ENCODE measurements at places on chromosomes 4 and X.

- H3K36me3 ChIP-seq = no peaks in the 10 kb centered on the region
- no peaks in the 10 kb centered on the region for H3K27me3 ChIP-seq
- no peak overlapping the region for H3K27ac ChIP-seq
- peaks cover 3% of the 10 kb centered on the region for H3K4me1 ChIP-seq
- DNase-seq = no peak
Measured at GRCh38 chrX:119622356-119623232, 16.4 kb upstream of the NKRF start.

GRCh38 chr4:113467581-113467980, 294.0 kb downstream of the CAMK2D start:
- peaks cover 5% of the 10 kb centered on the region for H3K4me1 ChIP-seq
- no peak for DNase-seq
- peaks cover 23% of the 10 kb centered on the region for H3K36me3 ChIP-seq
- H3K4me3 ChIP-seq = no peak overlapping the region
- no peaks in the 10 kb centered on the region for H3K27me3 ChIP-seq

GRCh38 chrX:136097871-136098805, 49.2 kb upstream of the FHL1 start:
- no peak overlapping the region for H3K27ac ChIP-seq
- no peaks in the 10 kb centered on the region for H3K36me3 ChIP-seq
- H3K4me1 ChIP-seq = no peaks in the 10 kb centered on the region
- no peak overlapping the region for H3K4me3 ChIP-seq
- DNase-seq = no peak

- H3K4me1 ChIP-seq = peaks cover 18% of the 10 kb centered on the region
- DNase-seq = no peak
- no peak overlapping the region for H3K4me3 ChIP-seq
- H3K27ac ChIP-seq = no peak overlapping the region
- no peaks in the 10 kb centered on the region for H3K27me3 ChIP-seq
Measured at GRCh38 chr4:61239250-61239649, 39.1 kb downstream of the ADGRL3 start.

DNA sequence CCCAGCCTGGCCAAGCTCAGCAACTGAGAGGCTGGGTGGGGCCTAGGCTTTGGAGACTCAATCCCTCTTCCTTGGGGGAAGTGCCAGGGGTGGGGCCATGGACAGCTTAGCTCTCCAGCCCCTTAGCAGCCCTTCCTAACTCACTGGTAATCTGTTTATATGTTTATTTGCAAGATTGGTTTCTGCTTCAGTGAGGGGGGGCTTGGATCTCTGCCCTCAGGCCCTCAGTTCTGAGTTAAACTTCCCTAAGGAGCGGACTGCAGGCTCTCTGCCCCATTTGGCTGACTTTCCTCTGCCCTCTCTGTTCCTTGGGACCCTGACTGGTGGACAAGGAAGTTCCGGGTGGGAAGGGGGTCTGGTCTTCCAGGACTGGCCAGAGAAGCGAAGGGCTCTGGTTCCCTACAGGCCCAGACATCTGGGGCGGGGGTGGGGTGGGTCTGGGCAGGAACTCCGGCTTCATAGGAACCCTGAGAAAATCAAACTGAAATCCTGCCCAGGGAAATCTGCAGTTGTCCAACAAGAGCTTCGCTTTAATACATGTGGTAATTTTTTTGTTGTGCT, 51.4 kb downstream of the NALF2 start:
- H3K4me3 ChIP-seq = no peak overlapping the region
- no peaks in the 10 kb centered on the region for H3K27me3 ChIP-seq
- peaks cover 10% of the 10 kb centered on the region for H3K4me1 ChIP-seq
- H3K36me3 ChIP-seq = no peaks in the 10 kb centered on the region
- no peak for DNase-seq
- H3K27ac ChIP-seq = peak overlapping the region; percentile 55

DNA sequence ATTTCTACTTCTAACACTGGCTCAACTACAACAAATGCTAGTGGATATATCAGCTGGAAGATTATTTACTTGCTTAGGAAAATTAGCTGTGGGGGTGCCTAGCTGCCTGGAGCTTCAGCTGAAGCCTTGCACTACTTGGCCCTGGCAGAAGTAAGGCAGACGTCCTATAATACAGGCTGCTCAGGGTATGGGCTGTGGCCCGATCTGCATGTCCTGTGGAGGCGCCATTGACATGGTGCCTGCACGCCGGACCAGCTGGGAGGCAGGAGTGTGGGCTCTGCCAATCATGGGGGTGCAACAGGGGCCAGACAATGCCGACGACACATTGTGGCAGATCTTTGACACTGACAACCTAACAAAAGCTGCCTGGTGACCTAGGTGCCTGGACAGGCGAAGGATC, 31.6 kb upstream of the UCP1 start:
- H3K27ac ChIP-seq = no peak overlapping the region
- H3K4me1 ChIP-seq = no peaks in the 10 kb centered on the region
- H3K36me3 ChIP-seq = no peaks in the 10 kb centered on the region

- H3K4me3 ChIP-seq = no peak overlapping the region
- no peaks in the 10 kb centered on the region for H3K36me3 ChIP-seq
Measured at GRCh38 chr4:77623091-77623490, 17.5 kb downstream of the CXCL13 start.

GRCh38 chr4:161555689-161556660, 607.8 kb downstream of the FSTL5 start:
- H3K36me3 ChIP-seq = no peaks in the 10 kb centered on the region
- H3K27me3 ChIP-seq = no peaks in the 10 kb centered on the region
- no peak overlapping the region for H3K4me3 ChIP-seq
- H3K27ac ChIP-seq = no peak overlapping the region
- DNase-seq = no peak
- peaks cover 7% of the 10 kb centered on the region for H3K4me1 ChIP-seq

- no peak overlapping the region for H3K27ac ChIP-seq
- peaks cover 6% of the 10 kb centered on the region for H3K4me1 ChIP-seq
- no peaks in the 10 kb centered on the region for H3K27me3 ChIP-seq
- no peak overlapping the region for H3K4me3 ChIP-seq
- DNase-seq = no peak
- H3K36me3 ChIP-seq = no peaks in the 10 kb centered on the region
Measured at GRCh38 chrX:19866626-19867410, 20.6 kb downstream of the SH3KBP1 start.

GRCh38 chr4:123256901-123257300, 139.7 kb upstream of the SPRY1 start:
- H3K27ac ChIP-seq = no peak overlapping the region
- no peak for DNase-seq
- H3K4me1 ChIP-seq = peaks cover 24% of the 10 kb centered on the region

- no peak within 1 kb of the TSS for H3K4me3 ChIP-seq
- no peaks in the 10 kb centered on the region for H3K27me3 ChIP-seq
- H3K4me1 ChIP-seq = no peaks in the 10 kb centered on the region
- no peak within 1 kb of the TSS for H3K27ac ChIP-seq
Measured at GRCh38 chrX:154295664-154296310, at the start of gene TKTL1. Gene TKTL1 (plus strand): TSS chrX:154295795. CDS start chrX:154295860, 65 bp downstream.

- peaks cover 15% of the 10 kb centered on the region for H3K4me1 ChIP-seq
- peaks cover 26% of the 10 kb centered on the region for H3K27me3 ChIP-seq
- H3K27ac ChIP-seq = no peak overlapping the region
Measured at GRCh38 chr4:12846368-12846767, 637.8 kb downstream of the RAB28 start.

- no peaks in the 10 kb centered on the region for H3K27me3 ChIP-seq
- H3K4me1 ChIP-seq = peaks cover 29% of the 10 kb centered on the region
- no peaks in the 10 kb centered on the region for H3K36me3 ChIP-seq
- peak overlapping the region; percentile 23 for H3K4me3 ChIP-seq
- DNase-seq = no peak
Measured at GRCh38 chr4:18938343-18939099, 917.0 kb upstream of the LCORL start.

DNA sequence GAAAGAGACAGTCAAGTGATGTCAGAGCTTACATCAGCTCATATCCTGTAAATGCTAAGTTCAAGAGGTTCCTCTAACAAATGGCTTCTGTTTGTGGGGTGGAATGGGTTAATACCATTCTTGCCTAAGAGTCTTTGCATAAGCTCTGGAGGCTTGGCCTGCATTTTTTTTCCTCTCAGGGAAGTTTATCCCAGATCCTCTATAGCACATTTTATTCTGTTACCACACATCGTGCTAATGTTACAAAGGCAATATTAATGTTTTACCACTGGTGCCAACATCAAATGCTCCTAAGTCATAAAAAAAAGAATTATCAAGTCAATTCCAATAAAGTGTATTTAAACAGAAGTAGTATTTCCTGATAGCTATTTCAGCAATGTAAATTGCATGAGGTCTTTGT, 2.9 kb upstream of the ADH6 start:
- peaks cover 4% of the 10 kb centered on the region for H3K4me1 ChIP-seq
- no peak for DNase-seq
- no peaks in the 10 kb centered on the region for H3K27me3 ChIP-seq
- no peak overlapping the region for H3K4me3 ChIP-seq
- no peak overlapping the region for H3K27ac ChIP-seq

GRCh38 chrX:142214081-142214480, 9.0 kb upstream of the MAGEC2 start:
- H3K4me3 ChIP-seq = no peak overlapping the region
- DNase-seq = no peak
- H3K27ac ChIP-seq = no peak overlapping the region
- H3K4me1 ChIP-seq = no peaks in the 10 kb centered on the region

- no peak overlapping the region for H3K4me3 ChIP-seq
- no peaks in the 10 kb centered on the region for H3K27me3 ChIP-seq
- peak overlapping the region; percentile 33 for H3K27ac ChIP-seq
Measured at GRCh38 chr4:99624141-99624719, 33.4 kb downstream of the C4orf54 start.

GRCh38 chrX:48726596-48726995, 30.1 kb downstream of the SUV39H1 start:
- H3K4me3 ChIP-seq = no peak overlapping the region
- H3K27ac ChIP-seq = no peak overlapping the region
- H3K27me3 ChIP-seq = no peaks in the 10 kb centered on the region
- no peak for DNase-seq
- H3K36me3 ChIP-seq = no peaks in the 10 kb centered on the region

Data from type B pancreatic cell (in vitro differentiated cells).